ENCODE measurements at places on chromosomes 7 and 10.

GRCh38 chr10:94097656-94098055 is 103.9 kb downstream of the PLCE1 start:
- no peak for DNase-seq

DNA sequence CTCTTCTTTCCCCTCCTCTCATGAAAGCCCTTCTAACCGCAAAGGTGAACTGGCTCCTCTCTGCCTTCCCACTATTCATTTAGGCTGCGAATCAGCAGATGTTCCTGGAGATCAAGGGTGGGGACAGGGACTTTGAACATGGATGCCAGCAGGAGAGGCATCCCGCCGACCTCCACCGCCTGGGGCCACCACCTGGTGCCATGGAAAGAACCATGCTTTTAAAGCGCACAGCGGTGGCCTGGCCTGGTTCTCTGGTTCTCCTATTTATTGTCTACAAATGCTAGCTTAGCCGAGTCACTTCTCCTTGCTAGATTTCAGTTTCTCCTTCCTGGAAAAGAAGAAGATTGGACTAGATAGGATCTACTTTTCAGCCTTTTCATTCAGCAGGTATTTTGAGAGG is 43.2 kb upstream of the KCNMA1 start:
- DNase-seq: no peak

DNA sequence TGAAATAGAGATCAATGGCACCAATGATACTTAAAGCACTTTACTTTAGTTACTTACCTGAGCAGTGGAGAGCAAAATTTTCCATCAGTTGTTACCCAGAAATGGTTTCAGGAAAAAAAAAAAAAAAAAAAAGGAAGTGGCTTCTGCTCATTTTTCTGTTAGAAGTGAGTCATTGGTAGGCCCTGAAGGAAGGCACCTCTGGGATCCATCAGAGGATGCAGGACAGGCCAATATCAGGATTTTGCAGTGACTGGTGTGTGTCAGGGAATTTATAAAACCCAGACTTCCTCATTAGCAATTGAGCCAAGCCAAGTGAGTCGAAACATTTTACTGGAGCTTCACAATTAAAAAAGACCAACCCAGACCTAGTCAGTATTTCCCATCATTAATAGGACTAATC is 2.3 kb upstream of the SMIM30 start:
- DNase-seq: no peak

DNA sequence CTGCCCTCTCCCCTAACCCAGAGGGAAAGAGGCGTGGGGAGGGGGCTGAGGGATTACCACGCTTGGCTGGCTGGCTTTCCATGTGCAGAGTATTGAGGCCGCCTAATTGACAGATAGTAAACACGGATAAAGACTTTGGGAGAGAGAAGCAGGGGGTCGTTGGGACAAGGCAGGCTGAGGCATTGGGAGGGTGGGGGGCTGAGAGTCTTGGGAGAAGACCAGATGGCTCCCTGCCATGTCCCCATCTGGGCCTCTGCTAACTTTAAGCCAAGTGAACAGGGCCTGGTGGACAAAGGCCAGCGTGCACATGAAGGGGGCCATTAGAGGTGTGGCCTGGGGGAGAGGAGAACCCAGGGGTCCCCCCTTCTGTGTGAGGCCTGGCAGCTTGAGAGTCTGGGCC is 55.4 kb upstream of the MXI1 start:
- DNase-seq: no peak

DNA sequence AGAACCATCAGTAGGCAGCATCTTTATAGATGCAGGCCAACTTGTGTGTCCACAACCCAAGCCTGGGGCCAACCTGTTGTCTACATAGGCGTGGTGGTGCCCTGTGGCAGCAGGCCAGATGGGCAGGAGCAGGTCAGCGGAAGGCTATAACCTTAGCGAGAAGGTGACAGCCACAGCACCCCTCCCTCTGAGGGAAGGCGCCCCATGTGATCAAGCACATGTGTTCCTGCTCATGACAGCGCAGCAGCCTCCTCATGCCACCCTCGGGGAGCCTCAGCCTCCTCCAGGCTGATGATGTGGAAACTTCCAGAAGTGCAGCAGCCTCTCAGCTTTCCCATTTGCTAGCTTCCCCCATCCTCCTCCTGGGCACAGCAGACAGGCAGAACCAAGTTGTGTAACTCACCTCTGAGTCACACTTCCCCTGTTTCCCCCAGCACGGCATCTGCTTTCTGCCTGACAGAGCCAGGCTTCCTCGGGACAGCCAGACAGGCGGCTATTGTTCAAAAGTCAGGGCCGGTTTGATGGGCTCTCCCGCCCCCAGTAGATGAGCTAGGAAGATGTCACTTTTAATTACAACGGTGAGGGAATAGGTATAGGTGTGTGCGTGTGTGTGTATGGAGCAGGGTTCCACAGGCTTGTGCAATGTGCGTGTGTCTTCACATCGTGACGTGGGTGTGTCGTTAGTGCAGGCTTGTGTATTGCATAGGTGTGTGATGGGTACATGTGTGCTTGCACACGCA is 312.0 kb upstream of the ZMIZ1 start:
- DNase-seq: peak; percentile 56

- DNase-seq: no peak
Measured at GRCh38 chr7:113289140-113289740, 170.9 kb upstream of the SMIM30 start.

DNA sequence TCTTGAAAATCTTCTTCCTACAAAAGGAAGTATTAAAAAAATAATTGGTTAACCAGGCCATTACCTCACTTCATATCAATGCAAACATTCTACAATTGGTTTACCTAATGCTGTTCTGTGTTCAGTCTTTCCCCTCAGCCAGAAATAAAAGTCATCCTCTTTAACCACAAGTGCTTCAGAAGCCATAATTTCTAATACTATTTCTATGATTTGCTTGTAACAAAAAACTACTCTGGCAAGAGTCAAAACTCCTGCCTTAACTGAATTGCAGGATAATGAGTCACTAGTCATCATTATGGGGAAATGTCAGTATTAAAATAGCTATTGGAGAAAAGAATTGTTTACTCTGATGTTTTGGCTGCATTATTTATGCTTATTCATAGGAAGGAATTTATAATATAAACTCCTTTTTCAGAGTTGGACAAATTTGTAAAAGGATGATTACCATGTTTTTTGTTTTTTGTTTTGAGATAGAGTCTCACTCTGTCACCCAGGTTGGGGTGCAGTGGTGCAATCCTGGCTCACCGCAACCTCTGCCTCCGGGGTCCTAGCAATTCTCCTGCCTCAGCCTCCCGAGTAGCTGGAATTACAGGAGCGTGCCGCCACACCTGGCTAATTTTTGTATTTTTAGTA is 55.5 kb upstream of the ODAD2 start:
- DNase-seq: no peak

- no peak for DNase-seq
Measured at GRCh38 chr10:91987397-91988037, 63.9 kb downstream of the BTAF1 start.

GRCh38 chr10:57699944-57700343 is 567.8 kb downstream of the IPMK start:
- DNase-seq: no peak

DNA sequence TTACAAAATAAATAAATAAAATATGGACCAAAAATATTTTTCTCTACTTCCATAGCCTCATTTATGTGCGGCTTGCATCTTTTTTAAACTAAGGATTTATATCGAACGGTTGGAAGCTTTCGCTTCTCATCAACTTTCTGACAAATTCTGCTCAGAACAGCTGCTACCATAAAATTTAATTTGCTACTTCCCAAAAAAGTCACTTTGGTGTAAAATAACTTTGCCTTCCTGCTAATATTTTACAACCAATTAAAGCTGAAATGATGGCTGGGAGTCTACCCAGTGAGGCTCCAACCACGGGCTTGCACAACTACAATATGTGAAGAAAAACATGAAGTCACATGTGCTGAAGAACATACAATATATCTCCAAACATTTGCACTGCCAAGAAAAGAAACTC is 253.1 kb upstream of the NEBL start:
- DNase-seq: no peak

- DNase-seq: no peak
Measured at GRCh38 chr7:118087126-118087525, 96.8 kb upstream of the LSM8 start.

DNA sequence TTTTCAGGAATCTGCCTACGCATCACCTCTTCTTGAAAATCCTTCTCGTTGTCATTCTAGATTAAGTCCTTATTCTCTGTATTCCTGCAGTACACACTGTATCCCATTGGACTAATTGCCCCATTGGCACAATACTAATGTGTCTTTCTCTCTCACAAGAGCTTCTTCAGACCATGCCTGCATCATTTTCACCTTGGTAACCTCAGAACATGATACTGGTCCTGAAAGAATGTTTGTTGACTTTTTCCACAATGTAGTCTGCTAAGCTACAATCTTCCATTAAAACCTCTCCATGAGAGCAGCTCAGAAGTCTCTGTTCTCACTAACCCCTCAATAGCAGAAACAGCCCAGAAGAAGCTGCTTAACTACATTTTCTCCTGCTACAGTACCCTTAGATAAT is 270.7 kb downstream of the PCDH15 start:
- no peak for DNase-seq

GRCh38 chr10:79275105-79275430 is 72.2 kb upstream of the PPIF start:
- DNase-seq: no peak

- no peak for DNase-seq
Measured at GRCh38 chr7:10734595-10734994, 239.1 kb upstream of the PHF14 start.

DNA sequence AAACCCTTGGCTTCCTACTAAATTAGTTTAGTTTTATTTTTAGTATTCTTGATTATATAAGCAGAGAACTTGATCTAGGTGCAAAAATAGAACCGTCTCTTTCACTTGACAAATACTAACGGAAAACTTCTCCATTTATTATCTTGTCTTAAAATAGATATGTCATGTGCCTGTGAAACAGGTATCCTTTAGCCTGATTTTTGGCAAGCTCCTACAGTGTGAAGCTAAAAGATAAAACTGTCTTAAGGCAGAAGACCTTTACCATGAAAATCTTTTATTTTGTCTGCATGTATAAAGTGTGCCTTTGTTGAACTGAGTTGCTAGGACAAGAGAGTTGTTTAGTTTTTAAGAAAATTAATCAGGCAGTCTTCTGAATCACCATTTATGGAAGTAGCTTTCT is 90.6 kb downstream of the CYP51A1 start:
- DNase-seq: no peak

DNA sequence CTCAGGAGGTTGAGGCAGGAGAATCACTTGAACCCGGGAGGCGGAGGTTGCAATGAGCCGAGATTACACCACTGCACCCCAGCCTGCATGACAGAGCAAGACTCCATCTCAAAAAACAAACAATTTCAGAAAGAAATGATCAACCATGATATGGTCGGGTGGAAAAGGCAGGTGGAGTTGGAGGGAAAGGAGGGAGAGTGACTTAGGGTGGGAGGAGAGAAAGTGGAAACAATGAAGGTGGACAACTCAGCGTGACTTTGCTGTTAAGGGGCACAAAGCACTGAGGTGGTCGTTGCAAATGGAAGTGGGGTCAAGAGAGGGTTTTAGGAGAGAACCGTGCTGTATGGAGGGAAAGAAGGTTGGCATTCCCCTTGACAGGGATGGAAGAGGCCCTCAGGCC is 30.0 kb upstream of the FXYD4 start:
- DNase-seq: no peak

DNA sequence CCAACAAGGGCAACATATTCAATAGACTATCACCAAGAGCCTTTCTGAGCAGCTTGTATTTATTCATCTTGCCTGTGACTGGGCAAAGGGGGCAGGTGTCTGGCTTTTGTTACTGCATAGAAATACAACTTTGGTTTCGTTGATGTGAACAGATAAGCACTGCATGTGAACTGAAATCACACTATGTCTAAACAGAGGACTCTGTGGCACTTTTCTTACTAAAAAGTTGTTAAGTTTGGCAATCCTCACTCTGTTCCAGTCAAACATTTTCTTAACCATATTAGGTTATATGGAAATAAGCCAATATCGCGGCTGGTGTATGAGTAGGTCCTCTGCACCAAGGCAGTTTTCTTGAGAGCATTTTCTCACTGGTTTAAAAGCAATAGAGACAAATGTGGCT is 48.5 kb downstream of the CALD1 start:
- no peak for DNase-seq

- no peak for DNase-seq
Measured at GRCh38 chr10:129956286-129956670, 7.8 kb downstream of the EBF3 start.

DNA sequence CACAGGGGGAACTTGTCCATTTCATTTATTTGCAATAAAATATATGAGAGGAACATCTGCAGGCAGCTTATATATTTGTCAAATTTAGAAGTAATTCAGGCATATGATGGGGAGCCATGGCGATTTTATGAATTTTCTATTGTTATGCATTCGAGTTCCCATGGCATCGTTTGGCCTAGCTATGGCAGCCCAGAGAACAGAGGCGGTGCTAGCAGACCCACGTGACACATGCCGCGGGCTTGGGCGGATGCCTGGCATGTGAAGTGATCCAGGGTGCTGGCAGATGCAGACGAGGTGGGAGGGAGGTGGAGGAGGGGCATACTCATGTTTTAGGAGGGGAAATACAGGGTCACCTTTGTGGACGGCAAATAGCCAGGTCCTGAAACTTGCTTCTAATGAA is 560.0 kb upstream of the GALNT17 start:
- no peak for DNase-seq

DNA sequence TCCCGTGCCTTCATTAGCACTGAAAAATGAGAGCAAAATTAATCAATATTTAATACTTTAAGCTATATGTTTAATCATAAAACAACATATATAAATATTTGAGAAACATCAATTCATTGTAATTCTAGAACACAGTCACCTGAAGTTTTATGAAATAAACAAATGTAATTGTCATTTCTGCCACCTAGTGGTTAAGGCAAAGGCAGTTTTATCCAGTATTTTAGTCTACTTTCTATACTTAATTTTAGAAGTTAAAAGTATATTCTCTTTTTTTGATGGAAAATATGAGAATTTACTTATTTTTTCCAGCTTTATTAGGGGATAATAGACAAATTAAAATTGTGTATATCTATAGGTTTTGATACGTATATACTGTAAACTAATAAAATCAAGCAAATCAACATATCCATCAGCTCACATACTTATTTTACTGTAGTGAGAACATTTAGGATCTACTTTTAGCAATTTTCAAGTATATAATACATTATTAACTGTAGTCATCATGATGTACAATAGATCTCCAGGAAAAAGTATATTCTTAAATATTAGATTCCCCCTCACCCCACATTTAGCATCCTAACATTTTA is 16.9 kb downstream of the PCGF6 start:
- no peak for DNase-seq

- no peak for DNase-seq
Measured at GRCh38 chr7:139044813-139045794, 9.3 kb upstream of the ZC3HAV1L start.

GRCh38 chr7:94129443-94130140 is 125.4 kb upstream of the BET1 start:
- no peak for DNase-seq

GRCh38 chr10:75072727-75073126 is 38.7 kb upstream of the SAMD8 start:
- DNase-seq: no peak
